ENCODE measurements at places on chromosomes 2 and 18. TPM values are rescaled to one million over a fixed set of nuclear protein-coding genes. Genes with fewer than 3 reads are reported as not detected.

The CNDP1 gene
- 2.9 TPM for polyA plus RNA-seq

The CREG2 gene
- not detected for polyA plus RNA-seq

The CNTNAP5 gene
- polyA plus RNA-seq, result not detected

The ABCG5 gene
- polyA plus RNA-seq, result not detected
